ENCODE measurements at places on chromosomes 11 and 22.

DNA sequence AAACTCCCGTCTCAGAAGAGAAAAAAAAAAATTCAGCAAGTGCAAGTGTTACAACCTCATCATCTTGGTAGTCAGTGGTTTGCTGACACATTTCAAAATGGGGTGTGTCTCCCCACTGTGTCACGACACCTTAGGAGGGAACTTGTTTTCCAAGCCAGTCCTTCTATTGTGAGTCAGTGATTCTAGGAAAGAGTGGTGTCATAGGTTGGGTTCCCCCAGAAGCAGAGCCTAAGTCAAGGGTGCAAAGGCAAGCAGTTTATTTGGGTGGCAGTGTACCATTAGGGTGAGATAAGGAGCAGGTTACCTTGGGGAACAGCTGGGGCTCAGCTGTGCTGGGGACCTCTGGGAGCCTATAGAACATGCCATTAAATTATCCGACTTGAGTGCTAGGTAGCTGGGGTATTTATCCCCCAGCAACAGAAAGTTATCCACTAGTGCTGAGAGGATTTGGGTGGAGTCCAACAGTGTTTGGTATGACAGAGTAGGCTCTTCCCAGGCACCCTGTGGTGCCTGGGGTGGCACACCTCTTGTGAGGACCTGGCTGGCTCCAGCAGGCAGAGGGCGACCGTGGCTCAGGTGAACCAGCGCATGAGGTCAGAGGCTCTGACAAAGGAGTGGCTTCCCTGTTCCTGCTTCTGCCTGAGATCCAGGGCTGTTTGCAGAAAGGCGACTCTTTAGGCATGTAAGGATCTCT, 41.7 kb downstream of the KIAA1671 start:
- no peak for DNase-seq

DNA sequence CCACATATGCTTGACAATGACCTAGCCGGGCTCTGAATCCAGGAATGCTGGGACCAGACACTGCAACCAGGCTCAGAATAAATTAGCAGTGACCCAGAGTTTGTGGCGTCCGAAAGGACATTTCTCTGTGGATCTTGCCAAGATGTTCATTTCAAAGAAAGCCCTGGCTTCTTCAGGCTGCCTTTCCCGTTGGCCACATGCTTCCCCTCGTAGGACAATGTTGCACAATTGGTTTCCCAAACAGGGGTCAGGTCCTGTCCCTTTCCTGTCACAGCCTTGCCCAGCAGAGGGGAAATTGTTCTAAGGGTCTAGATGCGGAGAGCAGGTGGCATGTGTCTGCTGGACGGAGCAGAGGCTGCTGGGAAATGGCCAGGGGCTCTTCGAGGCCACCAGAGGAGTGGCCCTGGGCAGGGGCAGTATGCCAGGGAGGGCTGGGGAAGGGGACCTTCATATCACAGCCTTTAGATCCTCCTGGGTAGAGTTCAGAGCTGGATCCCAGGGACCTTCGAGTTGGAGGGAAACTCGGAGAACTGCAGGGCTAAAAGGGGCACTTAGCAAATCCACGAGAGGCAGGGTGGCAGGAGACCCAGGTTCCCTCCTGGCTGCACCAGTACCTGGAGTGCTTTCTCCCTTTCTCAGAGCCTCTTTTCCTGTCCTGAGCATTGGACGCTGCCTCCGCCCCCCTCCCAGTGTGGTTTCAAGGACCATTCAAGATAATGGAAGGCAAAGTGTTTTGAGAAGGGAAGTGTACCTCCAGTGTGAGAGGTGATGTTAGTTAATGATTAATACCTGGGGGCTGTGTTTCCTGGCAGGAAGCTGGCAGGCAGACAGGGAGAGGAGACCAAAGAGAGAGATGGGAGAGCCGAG, 42.3 kb downstream of the C11orf96 start:
- no peak for DNase-seq

DNA sequence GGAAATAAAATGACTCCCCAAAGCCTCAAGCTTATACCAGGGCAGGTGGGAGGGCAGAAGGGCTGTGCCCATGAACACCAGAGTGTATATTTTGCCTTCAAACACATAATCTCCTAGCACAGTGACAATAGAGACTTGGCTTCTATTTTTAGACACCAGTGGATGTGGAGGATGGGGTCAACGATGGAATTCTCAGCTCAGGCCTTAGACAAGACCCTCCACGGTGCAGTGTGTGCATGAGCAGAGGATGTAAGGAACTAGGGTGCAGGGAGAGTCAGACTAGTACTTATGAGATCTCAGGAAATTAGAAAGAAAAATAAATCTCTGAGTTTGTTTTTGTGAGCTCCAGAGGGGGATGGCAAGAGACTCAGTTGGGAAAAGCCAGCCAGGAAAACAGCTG, 113.6 kb upstream of the CADM1 start:
- no peak for DNase-seq

GRCh38 chr22:48102581-48102980, 1340.1 kb downstream of the TBC1D22A start:
- DNase-seq, result no peak

DNA sequence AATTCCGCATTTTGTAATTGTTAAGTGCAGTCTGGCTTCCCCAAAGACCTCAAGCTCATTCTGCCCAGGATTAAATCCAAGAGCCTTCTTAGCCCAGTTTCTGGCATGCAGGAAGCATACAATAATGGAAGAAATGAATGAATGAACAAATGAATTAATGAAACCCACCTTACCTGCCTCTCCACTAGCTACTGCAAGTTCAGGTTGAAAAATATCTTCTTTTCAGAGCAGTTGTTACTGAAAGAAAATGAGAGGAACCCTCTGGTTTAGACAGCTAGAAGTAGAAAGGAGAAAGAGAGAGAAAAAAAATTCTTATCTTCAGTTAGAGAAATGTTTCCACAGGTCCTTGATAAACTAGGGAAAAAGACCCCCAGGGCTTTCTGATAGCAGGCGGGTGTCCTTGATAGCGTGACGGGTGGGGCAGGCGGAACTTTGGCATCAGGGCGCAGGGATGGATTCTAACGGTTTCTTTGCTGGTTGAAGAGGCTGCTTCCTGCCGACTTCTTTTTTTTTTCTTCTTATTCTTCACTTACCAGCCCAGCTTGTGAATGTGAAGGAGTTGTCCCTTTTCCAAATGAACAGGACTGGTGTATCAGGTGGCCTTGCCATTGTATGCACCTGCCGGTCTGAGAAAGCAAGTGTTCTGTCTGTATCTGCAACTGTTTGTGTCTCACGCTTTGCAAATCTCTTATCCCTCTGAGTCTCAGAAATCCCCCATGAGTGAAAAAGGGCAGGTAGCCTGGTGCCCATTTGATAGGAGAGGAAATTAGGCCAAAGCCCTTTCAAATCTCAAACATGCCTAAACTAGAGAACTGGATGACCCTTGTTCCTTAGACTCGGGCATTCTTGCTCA, 10.0 kb downstream of the LMO2 start:
- no peak for DNase-seq

Data from cerebellar cortex (tissue), 1 donor.